ENCODE measurements at places on chromosomes 11 and 22. TPM values are rescaled to one million over a fixed set of nuclear protein-coding genes. Genes with fewer than 3 reads are reported as not detected.
A peak's percentile ranks its signal among the peaks of the same experiment; 100 is the strongest.

- DNase-seq, result no peak
Observed at GRCh38 chr11:79918846-79919245, 478.0 kb upstream of the TENM4 start.

DNA sequence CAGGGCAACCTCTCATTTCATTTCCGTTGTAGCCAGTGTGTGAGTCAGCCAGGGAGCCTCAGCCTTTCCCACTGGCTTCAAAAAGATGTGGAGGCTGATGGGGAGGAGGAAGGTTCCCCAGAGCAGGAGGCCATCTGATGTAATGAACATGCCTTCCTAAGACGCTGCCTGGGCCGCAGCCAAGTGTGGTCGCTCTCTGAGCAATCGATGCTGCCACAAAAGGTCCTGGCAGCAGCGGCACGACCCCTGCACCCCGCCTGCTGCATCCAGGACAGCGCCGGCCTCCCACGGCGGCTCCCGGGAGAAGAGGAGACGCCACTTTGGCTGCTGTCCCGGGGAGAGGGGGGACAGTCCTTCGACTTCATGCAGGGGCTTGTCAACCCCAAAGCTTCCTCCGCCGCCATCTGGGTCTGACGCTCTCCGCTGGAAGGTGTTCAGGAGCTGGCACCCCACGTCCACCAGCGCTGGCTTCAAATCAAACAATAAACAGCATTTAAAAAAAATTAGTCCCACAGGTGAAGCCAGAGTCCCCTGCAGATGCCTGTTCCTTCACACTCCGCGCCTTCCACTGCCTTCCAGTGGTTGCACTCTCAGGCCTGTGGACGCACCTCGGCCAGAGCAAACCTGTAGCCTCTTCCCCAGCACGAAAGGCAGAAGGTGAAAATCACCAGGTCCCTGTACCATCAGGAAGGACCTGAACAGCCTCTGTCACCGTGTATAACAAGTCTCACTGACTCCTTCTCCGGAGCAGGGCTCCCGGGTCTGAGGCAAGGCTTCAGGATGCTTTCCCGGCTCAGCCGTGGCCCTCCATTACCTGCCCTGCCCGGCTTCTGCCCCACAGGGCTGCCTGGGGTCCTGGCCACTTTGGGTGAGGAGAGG lies 930.7 kb downstream of the BRD1 start:
- peak; percentile 17 for DNase-seq

DNA sequence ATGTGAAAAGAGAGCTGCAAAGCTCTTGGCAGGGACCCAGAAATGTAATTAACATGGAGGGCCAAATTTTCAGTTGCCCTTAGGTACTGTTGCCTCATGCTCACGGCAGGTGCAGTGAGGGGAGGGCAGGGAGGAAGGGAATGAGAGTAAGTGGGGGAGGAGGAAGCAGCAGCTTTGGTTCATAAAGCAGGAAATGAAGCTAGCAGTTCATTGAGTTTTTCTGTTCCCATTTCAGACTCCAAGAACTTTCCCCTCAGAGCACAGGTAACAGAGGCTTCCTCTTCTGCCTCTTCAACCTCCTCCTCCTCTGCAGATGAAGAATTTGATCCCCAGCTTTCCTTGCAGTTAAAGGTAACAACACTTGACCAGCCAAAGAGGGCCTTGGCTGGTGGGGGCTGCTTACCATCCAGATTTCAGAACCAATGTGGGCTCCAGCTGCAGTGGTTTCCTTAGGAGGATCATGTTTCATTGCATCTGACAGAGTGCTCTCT lies 57.9 kb upstream of the PARVA start:
- no peak for DNase-seq

DNA sequence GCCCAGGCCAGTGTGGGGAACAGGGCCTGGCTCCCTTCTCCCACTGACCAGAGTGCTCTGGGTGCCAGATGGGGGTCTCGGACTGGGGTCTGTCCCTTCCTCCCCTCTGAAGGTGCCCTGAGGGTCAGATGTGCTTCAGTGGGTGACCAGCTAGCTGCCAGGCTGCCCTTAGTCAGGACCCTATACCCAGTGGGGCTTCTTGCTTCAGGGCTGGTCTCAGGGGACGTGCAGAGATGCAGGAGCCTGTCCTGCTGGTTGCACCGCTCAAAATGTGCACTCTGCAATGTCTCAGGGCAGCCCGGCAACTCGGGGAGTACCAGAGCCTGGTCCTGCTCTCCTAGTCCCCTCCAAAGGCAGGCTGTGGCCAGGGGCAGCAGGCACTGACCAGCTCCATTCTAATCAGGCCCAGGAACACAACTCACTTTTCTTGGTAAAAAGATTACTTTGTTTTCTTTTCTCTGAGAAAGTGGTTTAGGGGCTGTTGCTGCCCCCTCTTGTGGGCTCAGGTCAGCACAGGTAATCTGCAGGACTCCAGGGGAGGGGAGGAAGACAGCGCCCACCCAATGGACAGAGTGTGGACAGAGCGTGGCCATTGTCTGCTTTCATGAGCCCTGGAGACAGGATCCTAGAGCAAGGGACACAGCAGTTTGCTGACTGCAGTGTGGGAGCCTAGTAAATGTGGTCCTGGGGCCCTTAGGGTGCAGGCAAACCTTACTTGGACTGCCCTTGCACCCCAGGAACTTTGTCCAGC lies 80.9 kb downstream of the MED15 start:
- no peak for DNase-seq

DNA sequence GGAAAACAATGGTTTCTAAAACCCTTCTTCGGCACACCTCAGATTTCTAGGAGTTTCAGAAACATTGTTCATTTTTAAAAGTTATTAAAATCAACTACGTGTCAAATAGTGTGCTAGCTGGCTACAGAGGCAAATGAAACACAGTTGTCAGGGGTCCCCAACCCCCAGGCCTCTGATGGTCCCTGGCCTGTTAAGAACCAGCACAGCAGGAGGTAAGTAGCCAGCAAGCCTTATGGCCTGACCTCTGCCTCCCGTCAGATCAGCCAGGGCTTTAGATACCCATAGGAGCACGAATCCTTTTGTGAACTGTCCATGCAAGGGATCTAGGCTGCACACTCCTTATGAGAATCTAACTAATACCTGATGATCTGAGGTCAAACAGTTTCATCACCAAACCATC lies 648.2 kb downstream of the FAM181B start:
- DNase-seq, result no peak

GRCh38 chr11:45926001-45926401 lies 3.5 kb downstream of the LARGE2 start:
- DNase-seq, result no peak

GRCh38 chr22:22395245-22395644 lies 113.3 kb downstream of the ZNF280B start:
- no peak for DNase-seq

GRCh38 chr11:63694596-63694995 lies 13.3 kb downstream of the RTN3 start:
- DNase-seq, result no peak

GRCh38 chr11:12249590-12250260 lies 127.6 kb upstream of the PARVA start:
- DNase-seq, result no peak

- no peak for DNase-seq
Observed at GRCh38 chr11:103690356-103690755, 346.1 kb upstream of the DDI1 start.

DNA sequence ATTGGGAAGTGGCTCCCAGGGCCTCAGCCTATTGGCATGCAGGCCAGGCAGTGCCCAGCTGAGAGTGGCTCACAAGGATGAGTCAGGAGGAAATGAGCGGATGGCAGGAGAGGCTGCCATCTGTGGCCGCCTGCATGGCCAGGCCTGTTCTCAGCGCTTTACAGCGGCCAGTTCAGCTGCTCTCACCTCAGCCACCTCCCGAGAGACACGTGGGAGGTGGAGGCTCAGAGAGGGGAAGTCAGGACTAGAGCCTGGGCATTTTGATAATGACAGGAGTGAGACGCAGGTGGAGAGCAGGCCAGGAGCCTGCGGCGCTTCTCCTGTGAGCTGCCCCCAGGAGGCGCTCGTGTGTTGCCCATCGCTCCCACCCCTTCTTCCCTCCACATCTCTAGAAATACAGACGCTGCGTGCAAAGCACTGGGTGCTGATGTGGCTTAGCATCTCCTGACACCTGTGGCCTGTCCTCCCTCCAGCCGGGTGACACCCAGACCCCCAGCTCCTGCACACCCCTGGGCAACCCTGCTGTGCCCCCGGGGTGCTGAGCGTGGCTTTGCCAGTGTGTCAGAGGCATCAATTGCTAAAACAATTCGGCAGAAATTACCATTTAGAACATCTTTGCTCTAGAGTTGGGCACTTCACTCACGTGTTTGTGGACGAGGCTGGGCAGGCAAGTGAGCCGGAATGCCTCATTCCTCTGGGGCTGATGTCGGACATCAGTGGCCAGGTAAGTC lies 21.4 kb upstream of the PANX2 start:
- DNase-seq, result peak; percentile 92

- DNase-seq, result no peak
Observed at GRCh38 chr11:119583585-119583984, 145.4 kb downstream of the NECTIN1 start.

- DNase-seq, result no peak
Observed at GRCh38 chr11:14539982-14540421, 19.8 kb upstream of the PSMA1 start.

GRCh38 chr22:40107851-40108378 lies 69.8 kb upstream of the TNRC6B start:
- peak; percentile 50 for DNase-seq

DNA sequence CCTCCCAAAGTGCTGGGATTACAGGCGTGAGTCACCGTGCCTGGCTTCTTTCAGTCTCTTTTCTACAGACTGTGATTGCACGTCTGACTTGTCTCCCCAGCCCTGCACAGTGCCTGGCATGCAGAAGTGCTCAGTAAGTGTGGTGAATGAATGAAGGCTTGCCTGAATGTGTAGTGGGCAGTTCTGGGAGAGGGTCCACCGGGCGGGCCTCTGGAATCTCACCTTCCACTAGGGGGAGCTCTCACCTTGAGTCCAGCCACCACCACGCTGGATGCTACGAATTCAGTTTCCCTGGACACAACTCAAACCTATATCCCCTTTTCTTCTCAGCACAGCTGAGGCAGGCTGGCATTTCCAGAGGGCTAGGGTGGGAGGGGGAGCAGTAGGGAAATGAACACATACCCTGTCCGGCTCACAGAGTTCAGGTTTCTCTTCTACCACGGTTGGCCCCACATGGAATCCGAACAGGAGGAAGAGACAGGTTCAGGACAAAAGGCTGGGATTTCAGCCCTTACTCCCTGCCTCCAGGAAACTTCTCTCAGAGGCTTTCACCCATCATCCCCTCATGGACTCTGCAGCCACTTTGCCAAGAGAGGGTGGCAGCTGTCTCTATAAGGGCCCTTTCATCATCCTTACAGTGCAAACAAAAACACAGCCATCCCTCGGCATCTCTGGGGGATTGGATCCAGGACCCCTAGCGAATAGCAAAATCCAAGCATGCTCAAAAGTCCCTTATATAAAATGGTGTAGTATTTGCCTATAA lies 86.8 kb downstream of the NECTIN1 start:
- peak; percentile 60 for DNase-seq

GRCh38 chr11:2520736-2521035 lies 75.9 kb downstream of the KCNQ1 start:
- DNase-seq, result no peak

DNA sequence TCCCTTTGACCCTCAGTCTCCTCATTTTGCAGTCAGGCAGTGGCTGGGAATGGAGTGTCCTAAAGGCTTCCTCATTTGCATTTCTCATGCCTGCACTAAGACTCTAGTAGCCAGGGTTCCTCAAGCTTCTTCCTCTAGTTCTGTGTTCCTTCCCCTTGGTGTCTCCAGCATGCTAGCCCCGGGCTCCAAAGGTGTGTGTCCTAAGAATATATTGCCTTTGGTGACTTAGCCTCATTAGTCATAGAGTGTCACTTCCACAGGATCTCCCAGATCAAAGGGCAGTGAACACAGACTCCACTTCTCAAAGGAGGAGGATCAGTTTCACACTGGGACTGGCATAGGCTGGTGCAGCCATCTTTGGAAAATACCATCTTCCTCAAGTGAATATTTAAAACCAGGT lies 21.4 kb upstream of the ACER3 start:
- DNase-seq, result no peak

DNA sequence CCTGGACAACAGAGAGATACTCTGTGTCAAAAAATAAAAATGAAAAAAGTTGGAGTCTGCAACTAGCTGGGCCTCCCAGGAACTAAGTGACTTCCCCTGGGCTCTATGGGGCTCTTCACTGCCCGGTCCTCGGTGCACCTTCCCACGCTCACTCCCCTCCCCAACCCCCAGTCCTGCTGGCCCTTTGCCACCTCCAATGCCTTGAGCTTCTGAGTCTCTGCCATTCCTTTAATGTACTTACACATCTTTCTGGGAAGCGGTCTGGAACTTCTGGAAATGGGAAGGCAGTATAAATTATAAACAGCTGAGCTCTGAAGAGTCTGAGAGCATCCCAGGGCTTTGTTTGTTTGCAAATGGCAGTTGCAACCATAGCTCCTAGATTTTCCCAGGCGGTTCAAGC lies 5.9 kb upstream of the BATF2 start:
- no peak for DNase-seq

DNA sequence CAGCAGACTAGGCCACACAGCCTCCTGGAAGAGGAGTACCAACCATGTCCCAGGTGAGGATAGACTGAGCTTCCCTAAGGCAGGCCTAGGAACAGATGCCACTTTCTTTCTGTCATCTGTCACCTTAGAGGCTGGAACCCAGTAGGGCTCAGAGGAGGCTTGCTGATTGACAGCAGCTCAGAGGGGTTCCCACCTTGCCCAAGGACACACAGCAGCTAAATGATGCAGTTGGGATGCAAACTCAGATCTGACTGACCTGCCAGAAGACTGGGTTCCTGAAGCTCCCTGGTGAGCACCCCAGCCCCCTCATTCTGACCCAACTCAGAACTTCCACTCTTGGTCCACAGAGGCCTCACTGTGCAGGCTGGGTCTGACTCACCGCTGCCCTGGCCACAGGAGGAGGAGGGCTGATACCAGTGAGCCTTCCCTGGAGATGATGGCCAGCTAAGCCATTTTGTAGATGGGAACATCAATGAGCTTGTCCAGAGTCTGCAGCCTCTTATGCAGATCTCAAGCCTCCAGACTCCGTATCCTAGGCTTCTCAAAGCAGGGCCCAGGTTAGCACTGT lies 14.0 kb downstream of the CAPN5 start:
- no peak for DNase-seq

GRCh38 chr11:106022795-106023275 lies 795 bp upstream of the MSANTD4 start:
- DNase-seq, result no peak

- no peak for DNase-seq
Observed at GRCh38 chr22:23109441-23109978, 32.3 kb downstream of the RSPH14 start.

The B4GALNT4 gene
- 49.8 TPM for total RNA-seq

The LMO2 gene
- not detected for total RNA-seq

The KBTBD3 gene
- total RNA-seq, result 1.4 TPM

The CARD10 gene
- 18.9 TPM for total RNA-seq
